ENCODE measurements at places on chromosomes 3 and 15. TPM values are rescaled to one million over a fixed set of nuclear protein-coding genes. Genes with fewer than 3 reads are reported as not detected.

The CADPS gene
- total RNA-seq: not detected

The ROPN1 gene
- not detected for total RNA-seq

The CNTN6 gene
- total RNA-seq: not detected

The AAGAB gene
- total RNA-seq: 28.1 TPM

The FHIT gene
- 11.7 TPM for total RNA-seq

The SH2D7 gene
- not detected for total RNA-seq

GRCh38 chr3:173823911-173824460, 426.4 kb downstream of the NLGN1 start:
- H3K27ac ChIP-seq: no peak overlapping the region
- no peak for DNase-seq
- no peaks in the 10 kb centered on the region for H3K27me3 ChIP-seq
- no peaks in the 10 kb centered on the region for H3K4me1 ChIP-seq
- no peak overlapping the region for H3K4me3 ChIP-seq

DNA sequence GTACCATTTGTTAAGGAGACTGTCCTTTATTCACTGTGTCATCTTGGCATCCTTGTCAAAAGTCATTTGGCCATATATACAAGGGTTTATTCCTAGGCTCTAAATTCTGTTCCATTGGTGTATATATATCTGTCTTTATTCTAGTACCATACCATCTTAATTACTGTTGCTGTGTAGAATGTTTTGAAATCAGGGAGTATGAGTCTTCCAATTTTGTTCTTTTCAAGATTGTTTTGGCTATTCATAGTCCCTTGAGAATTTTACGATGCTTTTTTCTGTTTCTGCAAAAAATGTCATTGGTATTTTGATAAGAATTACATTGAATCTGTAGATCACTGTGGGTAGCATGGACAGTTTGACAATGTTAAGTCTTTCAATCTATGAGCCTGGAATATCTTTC, 28.7 kb downstream of the PFN2 start:
- peaks cover 43% of the 10 kb centered on the region for H3K36me3 ChIP-seq
- no peaks in the 10 kb centered on the region for H3K27me3 ChIP-seq
- H3K27ac ChIP-seq: no peak overlapping the region
- DNase-seq: no peak
- peaks cover 32% of the 10 kb centered on the region for H3K4me1 ChIP-seq

- H3K27me3 ChIP-seq: no peaks in the 10 kb centered on the region
- no peak overlapping the region for H3K4me3 ChIP-seq
- H3K27ac ChIP-seq: no peak overlapping the region
Observed at GRCh38 chr15:51782357-51782896, 31.0 kb downstream of the TMOD2 start.

- no peak overlapping the region for H3K4me3 ChIP-seq
- peaks cover 3% of the 10 kb centered on the region for H3K27me3 ChIP-seq
- no peaks in the 10 kb centered on the region for H3K36me3 ChIP-seq
- H3K27ac ChIP-seq: no peak overlapping the region
Observed at GRCh38 chr15:68371160-68371559, 60.8 kb downstream of the ITGA11 start.

DNA sequence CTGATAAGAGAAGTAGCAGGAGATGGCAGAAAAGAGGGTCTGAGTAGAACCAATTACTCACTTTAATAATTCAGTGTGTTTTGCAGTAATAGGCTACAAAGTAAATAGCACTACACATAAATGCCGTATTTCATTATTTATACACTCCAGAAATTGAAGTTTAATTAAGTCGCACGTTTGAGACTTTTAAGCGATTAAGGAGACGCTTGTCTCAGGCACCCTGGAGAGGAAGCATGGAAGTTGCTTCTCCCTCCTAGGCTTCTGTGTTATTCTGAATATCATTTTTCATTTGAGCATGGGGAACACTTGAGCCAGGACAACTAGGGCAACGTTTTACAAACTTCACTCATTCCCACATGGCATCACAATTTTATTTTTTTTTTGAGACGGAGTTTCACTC, 12.2 kb downstream of the GXYLT2 start:
- DNase-seq: no peak
- no peak overlapping the region for H3K27ac ChIP-seq
- H3K4me1 ChIP-seq: no peaks in the 10 kb centered on the region
- H3K27me3 ChIP-seq: peaks cover 17% of the 10 kb centered on the region
- H3K4me3 ChIP-seq: no peak overlapping the region

DNA sequence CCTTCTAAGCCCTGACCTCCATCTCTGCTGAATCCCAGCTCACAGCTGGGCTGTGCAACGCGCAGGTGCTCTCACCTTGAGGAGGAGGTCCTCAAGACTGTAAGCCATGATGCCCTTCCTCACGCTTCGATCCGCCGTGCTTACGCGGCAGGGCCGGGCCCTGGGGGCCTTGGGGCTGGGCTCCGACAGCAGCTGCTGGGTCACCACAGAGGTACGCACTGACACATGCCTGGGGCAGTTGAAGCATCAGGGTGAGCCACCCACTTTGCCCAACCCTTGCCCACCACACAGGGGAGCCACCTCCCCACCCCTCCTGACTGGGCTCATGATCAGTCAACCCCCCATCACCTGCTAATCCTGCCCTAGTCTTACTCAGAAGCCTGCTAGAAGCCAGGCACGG, 3.1 kb downstream of the CIDEC start:
- H3K27ac ChIP-seq: no peak overlapping the region
- no peaks in the 10 kb centered on the region for H3K36me3 ChIP-seq
- H3K4me1 ChIP-seq: no peaks in the 10 kb centered on the region
- no peak overlapping the region for H3K4me3 ChIP-seq

GRCh38 chr15:39127151-39127790, 453.6 kb upstream of the THBS1 start:
- H3K27me3 ChIP-seq: peaks cover 19% of the 10 kb centered on the region
- H3K27ac ChIP-seq: no peak overlapping the region
- H3K4me1 ChIP-seq: no peaks in the 10 kb centered on the region
- no peak overlapping the region for H3K4me3 ChIP-seq
- no peaks in the 10 kb centered on the region for H3K36me3 ChIP-seq
- no peak for DNase-seq

- peaks cover 10% of the 10 kb centered on the region for H3K27me3 ChIP-seq
- no peak for DNase-seq
- no peak overlapping the region for H3K27ac ChIP-seq
- H3K36me3 ChIP-seq: peaks cover 14% of the 10 kb centered on the region
Observed at GRCh38 chr15:94131875-94132274, 99.5 kb upstream of the MCTP2 start.

DNA sequence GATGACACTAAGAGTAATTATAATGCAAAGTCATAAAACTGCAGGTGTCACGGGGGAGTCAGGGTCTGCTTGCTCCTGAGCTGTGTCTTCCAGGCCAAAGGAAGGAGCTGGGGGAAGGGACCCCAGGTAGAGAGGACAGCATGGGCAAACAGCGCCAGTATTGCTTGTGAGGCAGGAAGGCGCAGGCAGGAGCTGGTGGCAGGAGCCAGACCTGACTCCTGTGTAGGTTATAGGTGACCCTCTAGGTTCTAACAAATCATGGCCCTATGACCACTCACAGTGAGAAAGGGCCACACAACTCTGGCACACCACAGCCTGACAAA, 1.9 kb downstream of the CISH start:
- peak overlapping the region; percentile 93 for H3K4me3 ChIP-seq
- H3K4me1 ChIP-seq: peaks cover 76% of the 10 kb centered on the region
- peaks cover 40% of the 10 kb centered on the region for H3K36me3 ChIP-seq
- H3K27ac ChIP-seq: peak overlapping the region; percentile 98
- H3K27me3 ChIP-seq: no peaks in the 10 kb centered on the region

GRCh38 chr3:42492508-42493080, 9.8 kb upstream of the VIPR1 start:
- no peaks in the 10 kb centered on the region for H3K36me3 ChIP-seq
- H3K27me3 ChIP-seq: peaks cover 3% of the 10 kb centered on the region

- H3K27ac ChIP-seq: no peak overlapping the region
- no peak for DNase-seq
- H3K4me1 ChIP-seq: peaks cover 18% of the 10 kb centered on the region
- H3K36me3 ChIP-seq: no peaks in the 10 kb centered on the region
Observed at GRCh38 chr3:170056710-170057454, 19.1 kb downstream of the GPR160 start.

- no peak for DNase-seq
- no peak overlapping the region for H3K27ac ChIP-seq
- H3K27me3 ChIP-seq: no peaks in the 10 kb centered on the region
- no peak overlapping the region for H3K4me3 ChIP-seq
Observed at GRCh38 chr3:133627789-133628188, 34.0 kb downstream of the TOPBP1 start.

- H3K36me3 ChIP-seq: no peaks in the 10 kb centered on the region
- no peak overlapping the region for H3K4me3 ChIP-seq
- no peak overlapping the region for H3K27ac ChIP-seq
- peaks cover 2% of the 10 kb centered on the region for H3K27me3 ChIP-seq
Observed at GRCh38 chr3:25817107-25817506, 27.2 kb downstream of the OXSM start.

DNA sequence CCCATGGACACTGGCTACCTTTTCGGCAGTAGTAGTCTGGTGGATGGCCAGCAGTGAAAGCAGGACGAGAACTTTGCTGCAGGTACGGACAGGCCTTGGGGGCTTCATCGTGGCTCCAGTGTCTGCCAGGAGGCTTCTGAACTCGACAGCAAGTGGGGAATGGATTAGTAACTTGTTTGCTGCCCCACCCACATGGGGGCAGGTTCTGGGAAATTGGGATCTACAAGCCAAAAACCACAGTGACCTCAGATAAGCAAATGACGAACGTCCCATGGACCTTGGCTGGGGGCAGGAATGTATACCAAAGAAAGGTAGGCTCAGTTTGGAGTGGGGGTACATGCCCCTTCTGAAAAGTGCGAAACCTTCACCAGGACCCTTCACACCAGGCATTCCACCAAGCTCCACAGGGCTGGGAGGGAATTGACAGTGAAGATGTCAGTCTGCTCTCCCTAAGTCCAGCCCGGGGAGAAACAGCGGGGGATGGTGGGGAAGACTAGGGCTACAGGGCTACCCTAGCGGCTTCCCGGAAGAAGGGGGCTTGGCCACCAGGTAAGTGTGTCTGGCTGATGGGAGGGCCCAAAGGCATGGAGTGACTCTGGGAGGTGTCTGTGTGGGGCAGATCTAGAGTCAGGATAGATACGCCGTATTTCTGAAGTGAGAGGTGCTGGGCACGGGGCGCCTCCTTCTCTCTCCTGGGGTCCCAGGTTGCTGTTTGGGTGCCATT, at the start of gene ITIH4:
Gene ITIH4 (minus strand): TSS at position 138 of the 724 bp plus-strand sequence. CDS start 30 bp downstream, at position 108.
- H3K4me1 ChIP-seq: peaks cover 2% of the 10 kb centered on the region
- no peak for DNase-seq
- H3K27me3 ChIP-seq: no peaks in the 10 kb centered on the region
- H3K27ac ChIP-seq: no peak within 1 kb of the TSS

DNA sequence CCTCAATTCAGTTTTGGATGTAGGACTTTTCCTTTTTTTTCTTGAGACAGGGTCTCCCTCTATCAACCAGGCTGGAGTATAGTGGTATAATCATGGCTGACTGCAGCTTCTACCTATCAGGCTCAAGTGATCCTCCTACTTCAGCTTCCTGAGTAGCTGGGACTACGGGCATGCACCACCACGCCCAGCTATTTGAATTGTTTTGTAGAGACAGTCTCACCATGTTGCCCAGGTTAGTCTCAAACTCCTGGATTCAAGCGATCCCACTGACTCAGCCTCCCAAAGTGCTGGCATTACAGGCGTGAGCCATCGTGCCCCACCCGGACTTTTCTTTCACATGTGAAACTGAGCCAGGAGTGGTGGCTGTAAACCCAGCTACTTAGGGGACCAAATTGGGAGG, 3.5 kb downstream of the RNU5B-1 start:
- H3K4me1 ChIP-seq: peaks cover 14% of the 10 kb centered on the region
- no peak overlapping the region for H3K27ac ChIP-seq
- no peaks in the 10 kb centered on the region for H3K27me3 ChIP-seq
- DNase-seq: no peak
- no peak overlapping the region for H3K4me3 ChIP-seq
- H3K36me3 ChIP-seq: no peaks in the 10 kb centered on the region

DNA sequence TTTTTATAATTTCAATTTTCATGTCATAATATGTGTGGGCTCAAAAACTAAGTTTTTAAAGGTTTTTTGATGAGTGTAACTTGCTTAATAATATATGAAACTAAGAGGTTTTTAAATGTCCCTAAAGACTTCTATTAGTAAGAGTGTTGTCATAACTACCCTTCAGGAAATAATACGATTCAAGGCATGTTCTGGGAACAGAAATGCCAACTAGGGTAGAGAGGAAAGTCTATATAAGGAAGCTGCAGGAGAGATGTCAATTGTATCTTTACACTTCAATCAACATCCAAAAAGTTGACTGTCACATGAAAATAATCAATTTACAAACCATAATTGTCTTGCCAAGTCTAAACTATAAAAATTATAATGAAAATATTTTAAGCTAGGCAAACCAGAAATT, 76.3 kb downstream of the SMARCC1 start:
- peaks cover 94% of the 10 kb centered on the region for H3K36me3 ChIP-seq
- no peak overlapping the region for H3K4me3 ChIP-seq
- H3K4me1 ChIP-seq: no peaks in the 10 kb centered on the region
- no peaks in the 10 kb centered on the region for H3K27me3 ChIP-seq
- H3K27ac ChIP-seq: no peak overlapping the region

DNA sequence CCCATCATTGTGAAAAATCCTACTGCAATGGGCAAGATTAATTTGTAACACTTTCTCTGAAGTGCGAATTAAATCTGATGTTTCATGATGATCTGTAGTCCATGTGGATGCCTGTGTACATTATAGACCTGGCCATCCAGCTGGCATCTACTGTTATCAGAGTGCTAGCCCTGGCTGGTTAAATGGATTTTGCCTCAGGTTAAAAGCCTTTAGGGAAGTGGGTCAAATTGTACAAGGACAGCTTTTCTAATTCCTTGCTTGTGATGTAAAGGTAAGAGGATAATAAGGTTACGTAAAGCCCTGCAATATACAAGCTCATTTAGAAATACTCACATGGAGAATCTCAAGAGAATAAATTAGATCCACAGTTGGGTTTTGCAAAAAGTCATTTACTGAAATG, 138.2 kb downstream of the EPHA3 start:
- no peaks in the 10 kb centered on the region for H3K36me3 ChIP-seq
- H3K27me3 ChIP-seq: no peaks in the 10 kb centered on the region
- no peak overlapping the region for H3K4me3 ChIP-seq
- no peak overlapping the region for H3K27ac ChIP-seq
- no peak for DNase-seq

DNA sequence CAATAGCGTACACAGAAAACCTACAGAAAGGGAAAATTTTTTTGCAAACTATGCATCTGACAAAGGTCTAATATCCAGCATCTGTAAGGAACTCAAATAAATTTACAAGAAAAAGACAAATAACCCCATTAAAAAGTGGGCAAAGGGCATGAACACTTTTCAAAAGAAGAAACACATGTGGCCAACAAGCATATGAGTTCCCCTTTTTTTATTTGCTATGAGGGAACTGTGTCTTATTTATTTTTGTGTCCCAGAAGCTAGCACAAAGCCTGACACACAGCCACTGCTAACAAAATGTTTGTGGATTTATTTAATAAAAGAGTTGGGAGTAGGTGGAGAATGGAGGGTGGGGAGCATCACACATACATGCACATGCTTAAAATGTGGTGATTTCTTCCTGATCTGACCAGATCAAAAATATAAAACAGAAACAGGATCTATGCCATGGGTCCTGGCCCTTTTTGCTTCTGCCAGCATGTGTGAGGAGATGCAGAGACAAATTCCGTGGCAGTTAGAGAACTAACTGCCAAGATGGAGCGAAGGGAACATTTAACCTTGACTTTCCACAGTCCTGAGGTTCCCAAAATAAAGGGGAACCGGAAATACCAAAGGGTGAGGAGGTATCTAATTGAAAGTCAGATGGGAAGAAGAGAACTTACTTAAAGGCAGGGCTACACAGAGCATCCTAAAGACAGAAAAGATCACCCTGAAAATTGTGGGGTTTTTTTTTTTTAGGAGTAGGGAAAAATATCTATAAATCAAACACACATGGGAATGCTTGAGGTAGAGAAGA, at the start of gene TMEM202:
Gene TMEM202 (plus strand): TSS at position 510 of the 793 bp plus-strand sequence. CDS start 22 bp downstream, at position 532.
- no peak within 1 kb of the TSS for H3K4me3 ChIP-seq
- peak within 1 kb of the TSS; percentile 88 for H3K27ac ChIP-seq
- no peak for DNase-seq
- H3K4me1 ChIP-seq: no peaks in the 10 kb centered on the region

All from naive thymus-derived CD8-positive, alpha-beta T cell (primary cell).